Stimulated activated CD8-positive, alpha-beta memory T cell treated with anti-CD3 and anti-CD28 coated beads, Interleukin-15, amount 100 ng/mL, for 4 hours (primary cell): ENCODE measurements at places on chromosomes 1 and 21.

DNA sequence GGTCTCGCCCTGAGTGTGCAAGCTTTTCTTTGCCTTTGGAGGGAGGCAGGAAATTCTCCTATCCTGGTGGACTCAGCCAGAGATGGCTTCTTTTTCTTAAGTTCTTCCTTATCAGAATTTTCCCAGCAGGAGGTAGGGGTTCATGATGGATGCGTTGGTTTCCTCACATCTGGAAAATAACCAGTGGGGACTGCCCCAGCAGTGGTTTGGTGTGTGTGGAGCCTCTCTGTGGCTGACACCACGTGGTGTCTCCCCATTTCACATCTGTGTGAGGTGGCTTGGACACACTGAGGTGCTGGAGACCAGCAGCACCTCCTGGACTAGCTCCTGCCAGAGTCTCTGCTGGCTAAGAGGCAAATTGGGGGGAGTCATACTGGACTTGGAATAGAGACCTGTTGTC is 32.6 kb downstream of the B3GALT5 start:
- DNase-seq, result no peak

GRCh38 chr21:17775431-17776126 is 43.6 kb downstream of the C21orf91 start:
- DNase-seq, result peak; percentile 55

- no peak for DNase-seq
Observed at GRCh38 chr1:202659974-202660373, 50.3 kb downstream of the SYT2 start.

- no peak for DNase-seq
Observed at GRCh38 chr1:199098468-199098867, 459.6 kb downstream of the PTPRC start.

DNA sequence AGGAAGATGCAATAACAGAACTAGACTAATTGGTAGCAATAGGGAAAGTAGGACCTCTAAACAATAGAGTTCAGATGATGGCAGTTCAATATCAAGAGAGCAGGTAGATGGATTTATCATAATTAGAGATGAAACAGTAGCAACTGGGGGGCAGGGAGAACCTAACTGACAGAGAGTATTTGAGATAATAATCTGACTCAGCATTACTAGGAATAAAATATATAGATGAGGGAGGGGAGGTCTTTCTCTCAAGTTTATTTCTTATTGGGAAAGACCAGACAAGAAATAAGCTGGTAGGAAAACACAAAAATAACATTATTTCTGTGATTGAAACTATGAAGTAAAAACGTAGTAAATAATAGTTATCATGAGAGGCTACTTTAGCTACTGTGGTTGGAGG is 1656.7 kb upstream of the B3GALT2 start:
- no peak for DNase-seq

DNA sequence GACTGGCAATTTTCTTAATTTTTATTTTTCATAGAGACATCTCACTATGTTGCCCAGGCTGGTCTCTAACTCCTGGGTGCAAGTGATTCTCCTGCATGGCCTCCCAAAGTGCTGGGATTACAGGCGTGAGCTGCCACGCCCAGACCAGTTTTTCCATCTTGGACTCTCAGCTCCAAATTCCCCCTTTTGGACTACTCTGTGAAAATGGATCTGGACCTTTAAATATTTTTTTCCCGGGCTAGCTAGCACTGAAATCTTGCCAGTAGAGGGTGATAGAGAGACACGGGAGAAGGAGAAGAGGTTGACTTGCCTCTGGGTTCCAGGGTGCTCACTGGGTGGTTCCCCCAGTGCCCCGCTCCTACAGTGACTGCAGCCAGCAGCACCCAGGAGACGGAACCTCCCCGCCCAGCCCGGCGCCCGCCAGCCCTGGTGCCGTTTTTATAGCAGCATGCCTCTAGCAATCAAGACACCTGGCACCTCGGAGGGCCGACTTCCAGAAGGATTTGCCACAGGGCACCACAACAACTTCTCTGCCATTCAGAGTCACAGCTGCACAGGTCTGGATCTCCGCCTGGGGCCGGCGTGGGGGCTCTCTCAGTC is 34.7 kb upstream of the SCCPDH start:
- DNase-seq, result no peak
